ENCODE measurements at places on chromosomes 6 and 20.
A peak's percentile ranks its signal among the peaks of the same experiment; 100 is the strongest.

GRCh38 chr20:35021831-35022230 lies 66.2 kb downstream of the MYH7B start:
- DNase-seq = no peak
- no peaks in the 10 kb centered on the region for H3K4me1 ChIP-seq
- peak overlapping the region; percentile 45 for H3K27ac ChIP-seq
- H3K4me3 ChIP-seq = no peak overlapping the region

DNA sequence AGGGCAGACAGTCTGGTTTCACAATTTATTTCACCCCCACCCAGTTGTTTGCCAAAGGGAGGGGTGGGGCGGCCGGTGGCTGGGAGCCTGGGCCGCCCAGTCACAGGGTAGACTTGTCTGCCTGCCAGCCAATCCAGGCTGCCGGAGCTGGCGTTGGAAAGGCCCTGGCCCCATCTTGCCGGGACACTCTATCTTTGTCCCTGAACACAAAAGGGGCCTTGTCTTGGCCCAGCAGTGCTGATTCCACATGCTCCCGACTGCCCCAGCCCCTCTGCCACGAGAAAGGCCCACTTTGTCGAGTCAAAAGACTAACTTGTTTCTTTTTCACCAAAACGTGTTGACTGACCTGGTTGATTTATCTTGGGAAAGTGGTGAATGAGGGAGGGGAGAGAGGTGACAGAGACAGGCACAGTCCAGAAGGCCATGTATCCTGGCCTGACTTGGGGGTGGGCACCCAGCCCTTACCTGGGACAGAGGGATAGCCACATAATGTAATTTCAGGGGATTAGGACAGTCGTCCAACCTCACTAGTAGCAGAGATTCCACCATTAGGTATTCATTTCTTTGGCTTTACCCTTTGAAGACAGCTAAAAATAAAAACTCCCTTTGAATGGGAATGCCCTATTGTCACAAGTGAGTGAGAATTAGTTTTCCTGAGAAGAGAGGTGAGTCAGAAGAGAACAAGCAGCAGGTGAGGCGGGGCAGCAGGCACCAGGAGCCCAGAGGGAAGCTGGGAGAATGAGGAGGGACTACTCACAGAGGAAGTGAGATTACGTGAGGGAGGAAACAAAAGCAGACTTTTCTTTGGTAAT lies 67.0 kb upstream of the SIRPA start:
- H3K27me3 ChIP-seq = no peaks in the 10 kb centered on the region
- no peaks in the 10 kb centered on the region for H3K36me3 ChIP-seq
- peak overlapping the region; percentile 77 for H3K27ac ChIP-seq
- DNase-seq = peak; percentile 81

GRCh38 chr20:18739751-18740166 lies 73.8 kb upstream of the SCP2D1 start:
- no peak overlapping the region for H3K4me3 ChIP-seq
- no peak for DNase-seq
- H3K4me1 ChIP-seq = no peaks in the 10 kb centered on the region

DNA sequence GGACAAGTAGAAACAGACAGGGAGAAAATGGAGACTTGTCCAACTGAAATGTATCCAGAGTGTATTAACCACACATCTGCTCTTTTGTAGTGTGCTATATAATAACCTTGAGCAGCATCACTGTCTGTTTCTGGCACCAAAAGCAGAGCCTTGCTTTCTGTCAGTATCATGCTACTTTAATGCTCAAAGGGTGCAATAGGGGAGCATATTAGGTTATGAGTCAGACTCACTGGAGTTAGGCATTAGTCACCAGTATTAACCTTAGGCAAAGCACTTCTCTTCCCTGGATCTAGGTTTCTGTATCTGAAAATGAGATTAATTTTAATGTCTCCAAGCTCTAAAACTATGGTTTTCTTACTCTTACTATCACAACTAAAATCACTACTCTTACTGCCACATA lies 280.1 kb downstream of the TFAP2B start:
- no peak overlapping the region for H3K27ac ChIP-seq
- H3K4me3 ChIP-seq = no peak overlapping the region
- no peaks in the 10 kb centered on the region for H3K4me1 ChIP-seq
- no peak for DNase-seq
- H3K27me3 ChIP-seq = no peaks in the 10 kb centered on the region
- H3K36me3 ChIP-seq = no peaks in the 10 kb centered on the region

GRCh38 chr6:132817554-132818403 lies 3.4 kb downstream of the RPS12 start:
- no peak for DNase-seq
- H3K4me3 ChIP-seq = no peak overlapping the region
- no peaks in the 10 kb centered on the region for H3K27me3 ChIP-seq
- no peak overlapping the region for H3K27ac ChIP-seq
- peaks cover 10% of the 10 kb centered on the region for H3K4me1 ChIP-seq

GRCh38 chr6:167141667-167142432 lies 15.9 kb downstream of the GPR31 start:
- H3K27ac ChIP-seq = no peak overlapping the region
- DNase-seq = no peak
- H3K4me3 ChIP-seq = no peak overlapping the region

- H3K27me3 ChIP-seq = no peaks in the 10 kb centered on the region
- H3K4me3 ChIP-seq = no peak overlapping the region
- no peak for DNase-seq
- no peaks in the 10 kb centered on the region for H3K36me3 ChIP-seq
- H3K4me1 ChIP-seq = no peaks in the 10 kb centered on the region
These were observed 10.1 kb upstream of the SIRPD start for GRCh38 chr20:1567392-1568162.

GRCh38 chr6:164926686-164927085 lies 382.7 kb downstream of the C6orf118 start:
- no peak overlapping the region for H3K27ac ChIP-seq
- no peak for DNase-seq
- no peaks in the 10 kb centered on the region for H3K4me1 ChIP-seq
- no peaks in the 10 kb centered on the region for H3K36me3 ChIP-seq

GRCh38 chr6:157761331-157761921 lies 61.6 kb upstream of the SNX9 start:
- no peaks in the 10 kb centered on the region for H3K36me3 ChIP-seq
- no peak overlapping the region for H3K4me3 ChIP-seq
- no peak for DNase-seq
- H3K4me1 ChIP-seq = peaks cover 75% of the 10 kb centered on the region
- no peaks in the 10 kb centered on the region for H3K27me3 ChIP-seq

- no peaks in the 10 kb centered on the region for H3K27me3 ChIP-seq
- H3K27ac ChIP-seq = peak overlapping the region; percentile 90
- no peak overlapping the region for H3K4me3 ChIP-seq
- peak; percentile 93 for DNase-seq
- no peaks in the 10 kb centered on the region for H3K36me3 ChIP-seq
These were observed 15.2 kb upstream of the MRPS18A start for GRCh38 chr6:43702534-43703440.

- H3K36me3 ChIP-seq = no peaks in the 10 kb centered on the region
- H3K27ac ChIP-seq = no peak overlapping the region
- DNase-seq = no peak
- H3K27me3 ChIP-seq = no peaks in the 10 kb centered on the region
- H3K4me1 ChIP-seq = peaks cover 52% of the 10 kb centered on the region
These were observed 99.6 kb downstream of the PREX1 start for GRCh38 chr20:48728042-48728825.

DNA sequence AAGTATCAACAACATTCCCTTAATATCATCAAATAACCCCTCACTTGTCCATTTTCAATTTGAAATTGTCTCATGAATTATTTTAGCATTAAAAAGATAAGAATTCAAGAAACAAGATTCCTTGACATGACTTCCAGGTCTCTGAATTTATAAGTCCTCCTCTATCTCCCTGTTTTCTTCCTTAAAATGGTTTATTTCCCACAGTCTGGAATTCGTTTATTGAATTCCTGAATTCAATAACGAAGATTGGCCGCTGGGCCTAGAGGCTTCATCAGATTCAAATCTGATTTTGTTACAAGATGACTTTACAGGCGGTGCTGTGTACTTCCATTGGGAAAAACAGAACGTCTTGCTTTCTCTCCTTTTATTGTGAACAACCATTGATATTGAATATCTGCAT lies 48.9 kb upstream of the NELFCD start:
- no peaks in the 10 kb centered on the region for H3K27me3 ChIP-seq
- no peak overlapping the region for H3K27ac ChIP-seq
- no peak overlapping the region for H3K4me3 ChIP-seq
- no peak for DNase-seq
- no peaks in the 10 kb centered on the region for H3K4me1 ChIP-seq

DNA sequence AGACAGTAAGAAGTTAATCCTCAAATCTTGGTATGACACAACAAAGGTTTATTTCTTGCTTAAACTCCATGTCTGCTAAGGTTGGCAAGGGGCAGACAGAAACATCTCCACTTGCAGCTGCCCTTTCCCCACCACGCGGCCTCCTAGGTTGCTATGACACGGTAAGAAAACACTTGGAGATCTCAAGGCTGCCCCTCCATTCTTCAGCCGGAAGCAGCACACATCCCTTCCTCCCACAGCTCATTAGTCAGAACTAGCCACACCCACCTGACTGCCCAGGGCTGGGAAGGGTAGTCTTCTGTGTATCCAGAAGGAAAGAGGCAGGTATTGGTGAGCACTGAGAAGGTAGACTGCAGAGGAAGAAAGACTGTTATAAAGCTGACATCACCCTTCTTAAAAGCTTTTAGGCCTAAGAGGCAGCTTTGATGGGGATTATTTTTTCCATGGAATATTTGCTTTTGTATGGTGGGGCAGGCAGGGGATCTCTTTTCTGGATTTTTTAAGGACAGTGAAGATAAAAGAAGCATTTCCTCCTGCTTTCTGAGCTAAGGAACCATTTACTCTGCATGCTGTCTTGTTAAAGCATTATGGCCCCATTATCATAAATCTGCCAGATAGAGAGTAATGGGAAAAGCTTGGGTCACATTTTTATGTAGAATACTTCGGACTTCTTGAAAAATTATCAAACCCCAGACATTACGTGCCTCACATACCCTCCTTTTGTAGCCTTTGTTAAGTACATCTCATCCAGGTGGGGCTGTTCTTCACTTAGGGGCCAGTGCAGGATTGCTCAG lies 41.6 kb downstream of the MRAP2 start:
- no peak for DNase-seq
- H3K27me3 ChIP-seq = no peaks in the 10 kb centered on the region
- H3K27ac ChIP-seq = no peak overlapping the region
- H3K4me1 ChIP-seq = no peaks in the 10 kb centered on the region
- no peaks in the 10 kb centered on the region for H3K36me3 ChIP-seq
- no peak overlapping the region for H3K4me3 ChIP-seq

DNA sequence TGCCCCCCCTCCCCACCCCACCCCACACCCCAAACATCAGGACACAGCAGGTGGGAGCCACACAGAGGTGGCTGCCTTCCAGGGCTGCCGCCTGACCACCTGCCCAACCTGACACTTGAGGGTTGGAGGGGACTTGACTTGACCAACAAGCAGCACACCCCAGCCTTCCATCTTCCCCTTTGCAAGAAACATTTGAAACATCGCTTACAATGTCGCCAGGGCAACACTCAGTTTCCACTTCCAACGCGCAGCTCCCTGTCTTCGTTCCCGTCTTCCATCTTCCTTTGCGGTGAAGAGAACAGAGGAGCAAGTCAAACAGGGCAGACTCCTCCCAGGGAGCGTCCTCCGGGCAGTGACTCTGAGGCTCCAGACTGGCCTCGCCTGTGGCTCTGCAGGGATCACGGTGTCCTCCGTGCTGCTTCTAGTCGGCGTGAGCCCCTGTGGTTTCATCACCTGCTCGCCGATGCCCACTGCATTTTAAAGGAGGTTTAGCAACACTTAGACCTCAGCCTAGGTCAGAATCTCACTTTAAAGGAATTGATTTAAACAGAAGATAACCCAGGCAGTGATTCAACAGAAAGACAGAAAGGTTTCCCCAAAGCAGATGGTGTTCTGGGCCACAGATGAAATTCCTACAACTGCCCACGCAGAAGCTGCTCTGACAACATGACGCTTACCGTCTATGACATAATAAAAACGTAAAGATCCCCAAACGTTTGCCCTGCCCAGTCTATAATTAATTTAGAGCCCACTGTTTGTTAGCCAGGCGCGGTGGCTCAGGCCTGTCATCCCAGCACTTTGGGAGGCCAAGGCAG lies 130.8 kb downstream of the TAF4 start:
- no peak for DNase-seq
- H3K27me3 ChIP-seq = peaks cover 16% of the 10 kb centered on the region
- no peaks in the 10 kb centered on the region for H3K36me3 ChIP-seq
- no peak overlapping the region for H3K4me3 ChIP-seq

DNA sequence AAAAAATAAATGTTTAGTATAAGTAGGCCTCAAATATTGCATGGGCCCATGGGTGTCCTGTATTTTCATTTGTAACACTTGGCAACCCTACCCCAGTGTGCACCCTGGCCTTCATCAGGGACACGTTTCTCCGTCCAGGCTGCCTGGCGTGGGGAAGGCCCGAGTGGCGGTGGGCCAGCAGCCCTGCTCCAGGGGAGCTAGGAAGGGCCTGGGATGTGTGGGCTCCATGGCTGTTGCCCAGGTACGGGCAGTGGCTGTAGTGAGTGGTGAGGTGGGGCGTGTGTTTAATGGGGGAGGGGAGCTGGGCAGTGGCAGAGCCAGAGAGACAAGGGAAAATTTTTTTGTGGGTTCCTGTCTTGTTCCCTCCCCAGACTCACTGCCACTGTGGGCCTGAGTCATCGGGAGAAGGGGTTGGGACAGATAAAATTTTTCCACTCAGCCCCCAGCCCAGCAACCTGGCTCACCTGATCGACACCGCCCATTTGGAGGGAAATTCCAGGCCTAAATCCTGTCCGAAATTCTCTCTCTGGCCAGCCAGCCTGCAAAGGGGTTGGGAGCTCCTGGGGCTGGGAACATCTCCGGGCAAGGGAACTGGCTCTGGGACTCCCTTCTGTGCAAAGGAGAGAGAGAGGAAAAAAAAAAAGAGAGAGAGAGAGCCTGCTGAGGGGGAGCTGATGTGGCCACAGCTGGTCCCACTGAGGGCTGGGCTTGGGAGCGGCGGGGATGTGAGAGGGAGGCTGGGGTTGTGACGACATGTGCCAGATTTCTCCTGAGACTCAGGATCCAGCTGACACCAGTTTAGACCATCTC lies 32.5 kb upstream of the VEGFA start:
- DNase-seq = no peak
- H3K27me3 ChIP-seq = no peaks in the 10 kb centered on the region
- H3K36me3 ChIP-seq = no peaks in the 10 kb centered on the region
- peak overlapping the region; percentile 7 for H3K27ac ChIP-seq
- H3K4me1 ChIP-seq = peaks cover 11% of the 10 kb centered on the region

- DNase-seq = peak; percentile 39
- no peaks in the 10 kb centered on the region for H3K4me1 ChIP-seq
- no peak overlapping the region for H3K27ac ChIP-seq
- H3K27me3 ChIP-seq = no peaks in the 10 kb centered on the region
- no peaks in the 10 kb centered on the region for H3K36me3 ChIP-seq
- H3K4me3 ChIP-seq = no peak overlapping the region
These were observed 29.2 kb downstream of the RSPH3 start for GRCh38 chr6:158970640-158971275.

DNA sequence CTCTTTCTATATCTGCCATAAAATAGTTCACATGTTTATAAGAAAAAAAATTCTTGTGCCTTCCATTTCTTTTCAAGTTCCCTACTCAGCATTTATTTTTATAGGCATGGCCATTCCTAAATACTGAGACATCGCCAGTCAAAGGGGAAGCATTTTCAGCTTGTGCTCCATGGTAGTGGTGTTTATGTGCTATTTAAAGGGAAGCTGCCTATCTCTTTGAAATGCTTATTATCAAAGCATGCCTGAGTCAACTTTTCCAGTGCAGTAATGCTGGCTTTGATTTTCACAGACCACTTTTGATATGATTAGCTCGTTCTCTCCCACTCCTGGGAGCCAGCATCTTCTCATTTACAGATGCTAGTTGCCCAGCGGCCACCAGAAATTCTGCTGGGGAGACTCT lies 124.1 kb upstream of the RIN2 start:
- H3K36me3 ChIP-seq = no peaks in the 10 kb centered on the region
- no peak overlapping the region for H3K27ac ChIP-seq
- no peak overlapping the region for H3K4me3 ChIP-seq

All from heart left ventricle (tissue), 16 donors.